Dermis blood vessel endothelial cell (primary cell): ENCODE measurements at places on chromosomes 12 and 14. TPM values are rescaled to one million over a fixed set of nuclear protein-coding genes. Genes with fewer than 3 reads are reported as not detected.

GRCh38 chr12:114729731-114730130 is 45.8 kb upstream of the TBX3 start:
- DNase-seq: no peak

DNA sequence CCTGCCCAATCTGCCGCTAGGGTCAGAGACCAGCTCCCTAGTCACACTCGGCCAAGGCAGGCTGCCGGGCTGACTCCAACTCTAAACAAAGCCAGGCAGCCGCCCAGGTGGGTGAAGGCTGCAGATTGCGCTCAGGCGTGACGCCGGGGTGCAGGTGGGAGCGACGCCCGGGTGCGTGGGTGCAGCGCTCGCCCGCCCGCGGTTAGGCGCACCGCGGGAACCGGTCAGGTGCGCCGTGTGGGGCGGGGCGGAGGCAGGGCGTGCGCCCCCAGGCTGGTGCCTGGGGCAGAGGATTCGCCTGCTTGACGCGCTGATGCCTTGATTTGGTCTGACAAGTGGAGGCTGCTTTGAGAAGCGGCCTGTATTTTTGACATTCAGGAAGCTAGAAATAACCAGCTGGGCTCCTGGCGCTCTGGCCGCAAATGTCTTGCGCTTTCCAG is 126.7 kb upstream of the HIF1A start:
- DNase-seq: no peak

GRCh38 chr14:24279301-24280186 is 8.1 kb upstream of the RABGGTA start:
- DNase-seq: peak; percentile 33

DNA sequence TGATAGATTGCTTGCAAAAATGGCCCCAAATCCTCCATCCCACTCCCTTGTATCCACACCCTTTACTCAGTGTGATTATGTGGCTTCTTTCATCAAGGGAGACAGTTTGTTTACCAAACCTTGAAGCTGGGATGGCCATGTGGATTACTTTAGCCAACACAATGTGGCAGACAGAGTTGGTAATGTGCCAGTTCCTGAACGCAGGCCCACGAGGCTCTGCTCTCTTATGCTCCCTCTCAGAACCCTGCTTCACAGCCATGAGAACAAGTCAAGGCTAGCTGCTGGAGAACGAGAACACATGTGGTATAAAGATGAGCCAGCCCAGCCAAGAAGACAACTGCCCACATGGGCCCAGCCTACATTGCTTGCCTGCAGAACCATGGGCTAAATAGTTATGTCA is 162.3 kb downstream of the NDUFA12 start:
- no peak for DNase-seq

CHGA gene
- total RNA-seq: under 0.01 and 0.09 TPM in 2 replicates

SENP1 gene
- total RNA-seq: 15.1 and 15.7 TPM in 2 replicates

OLR1 gene
- not detected in 2 replicates for total RNA-seq
